Thymus (tissue), 14 donors: ENCODE measurements at places on chromosomes 5 and 9. TPM values are rescaled to one million over a fixed set of nuclear protein-coding genes. Genes with fewer than 3 reads are reported as not detected.

Gene SMIM33
- total RNA-seq: 0.28 TPM

- H3K4me3 ChIP-seq: no peak overlapping the region
- no peak overlapping the region for H3K27ac ChIP-seq
- no peak for DNase-seq
- H3K4me1 ChIP-seq: no peaks in the 10 kb centered on the region
- no peaks in the 10 kb centered on the region for H3K27me3 ChIP-seq
Observed at GRCh38 chr5:98524773-98525172, 248.7 kb upstream of the RGMB start.

- no peaks in the 10 kb centered on the region for H3K4me1 ChIP-seq
- no peak for DNase-seq
- no peaks in the 10 kb centered on the region for H3K27me3 ChIP-seq
Observed at GRCh38 chr5:149452007-149452664, 73.0 kb upstream of the IL17B start.

Gene MSX2
- total RNA-seq: 0.19 TPM

DNA sequence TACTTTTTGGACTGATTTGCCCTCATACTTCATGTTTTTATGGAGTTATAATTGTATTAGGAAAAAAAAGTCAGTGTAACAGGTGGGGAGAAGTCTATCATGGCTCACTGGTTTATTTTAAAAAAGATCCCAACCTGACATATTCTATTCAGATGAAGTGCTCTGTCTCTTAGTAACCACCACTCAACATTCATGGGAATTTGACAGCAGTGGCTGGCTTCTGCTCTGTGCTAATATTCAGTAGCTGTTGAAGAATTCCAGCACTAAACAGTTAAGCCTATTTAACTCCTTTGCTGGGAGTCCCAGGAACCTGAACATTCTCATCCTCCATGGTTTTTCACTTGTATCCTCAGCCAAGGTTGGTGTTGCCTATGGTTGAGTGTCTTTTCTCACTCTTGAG lies 23.1 kb downstream of the CMYA5 start:
- no peaks in the 10 kb centered on the region for H3K4me1 ChIP-seq
- H3K36me3 ChIP-seq: no peaks in the 10 kb centered on the region
- H3K27ac ChIP-seq: no peak overlapping the region
- no peaks in the 10 kb centered on the region for H3K27me3 ChIP-seq

Gene CDH9
- total RNA-seq: 0.05 TPM

Gene RXRA
- 7.0 TPM for total RNA-seq

DNA sequence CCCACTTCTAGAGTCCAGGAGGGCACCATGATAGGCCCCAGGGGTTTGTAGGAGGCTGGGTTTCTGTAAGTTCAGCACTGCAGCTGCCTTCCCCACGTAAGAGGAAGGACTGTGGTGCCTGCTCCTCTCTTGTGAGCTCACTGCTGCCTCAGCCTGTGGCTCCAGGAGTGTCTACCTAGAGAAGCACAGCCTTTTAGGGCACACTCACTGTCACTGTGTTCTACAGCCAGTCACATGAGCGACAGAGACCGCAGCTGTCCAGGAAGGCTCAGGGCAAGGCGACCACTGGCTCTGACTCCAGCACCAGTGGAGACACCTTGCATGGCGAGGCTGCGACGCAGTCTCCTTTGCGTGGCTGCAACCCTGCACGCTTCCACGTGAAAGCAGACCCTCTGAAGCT lies 72.8 kb downstream of the OTULIN start:
- no peaks in the 10 kb centered on the region for H3K36me3 ChIP-seq
- no peaks in the 10 kb centered on the region for H3K27me3 ChIP-seq
- no peak for DNase-seq
- H3K4me3 ChIP-seq: no peak overlapping the region

Gene SAXO1
- total RNA-seq: 0.09 TPM

Gene TRAF1
- 21.7 TPM for total RNA-seq

GRCh38 chr5:108430931-108431608 lies 49.2 kb upstream of the FBXL17 start:
- no peak overlapping the region for H3K27ac ChIP-seq
- no peaks in the 10 kb centered on the region for H3K36me3 ChIP-seq
- no peak overlapping the region for H3K4me3 ChIP-seq

DNA sequence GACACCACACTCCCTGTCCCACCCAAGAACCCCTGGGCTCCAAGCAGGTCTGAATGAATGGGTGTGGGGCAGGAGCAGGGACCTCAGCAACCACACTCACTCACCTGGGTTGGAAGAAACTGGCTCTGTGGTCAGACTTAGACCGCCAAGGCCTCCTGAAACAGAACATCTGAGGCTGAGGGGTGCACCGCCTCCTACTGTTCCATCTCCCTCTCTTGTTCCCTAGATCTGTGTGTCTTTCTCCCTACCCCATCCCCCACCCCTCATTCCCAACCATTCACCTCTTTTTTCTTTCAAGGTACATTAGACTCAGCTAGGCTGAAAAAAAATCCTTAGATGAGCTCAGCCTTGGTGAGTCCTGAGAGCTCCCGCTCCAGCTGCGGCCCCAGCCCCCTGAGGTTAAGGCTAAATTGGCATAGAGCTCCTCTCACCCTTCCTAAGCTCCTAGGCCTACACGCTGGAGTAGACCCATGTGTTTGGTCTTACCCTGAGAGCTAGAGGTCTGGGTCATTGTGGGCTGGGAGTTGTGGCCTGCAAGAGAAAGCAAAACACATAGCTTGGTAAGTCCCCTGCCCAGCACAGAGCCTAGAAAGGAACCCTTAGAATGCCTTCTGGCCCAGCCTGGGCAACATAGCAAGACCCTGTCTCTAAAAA lies 4.8 kb downstream of the ECSCR start:
- peaks cover 13% of the 10 kb centered on the region for H3K4me1 ChIP-seq
- no peak for DNase-seq
- H3K4me3 ChIP-seq: no peak overlapping the region
- H3K27ac ChIP-seq: peak overlapping the region; percentile 66
- H3K36me3 ChIP-seq: no peaks in the 10 kb centered on the region
- no peaks in the 10 kb centered on the region for H3K27me3 ChIP-seq

DNA sequence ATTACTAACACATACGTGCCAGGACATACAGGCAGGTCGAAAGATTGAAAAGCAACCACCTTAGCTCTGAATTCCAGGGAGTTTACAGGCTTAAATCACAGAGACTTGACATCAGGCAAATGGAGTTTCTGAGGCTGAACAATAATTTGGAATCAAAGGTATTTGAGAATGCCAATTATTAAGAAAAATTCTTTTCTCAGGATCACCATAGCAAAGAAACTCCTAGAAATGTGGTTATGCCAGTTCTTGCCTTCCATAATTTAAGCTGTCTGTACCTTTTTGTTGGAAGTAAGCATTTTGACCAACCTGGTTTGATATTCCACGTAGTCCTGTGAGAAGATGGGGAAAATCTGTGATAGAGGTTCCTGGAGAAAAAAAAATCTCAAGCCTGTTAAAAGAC lies 312.4 kb upstream of the SMARCA2 start:
- DNase-seq: no peak
- H3K27me3 ChIP-seq: no peaks in the 10 kb centered on the region
- no peak overlapping the region for H3K4me3 ChIP-seq
- H3K27ac ChIP-seq: no peak overlapping the region
- no peaks in the 10 kb centered on the region for H3K4me1 ChIP-seq

Gene CD14
- total RNA-seq: 23.7 TPM
